NCI-H2171 treated with DMSO at 0.1 percent for 48 hours (cell line): ENCODE measurements at places on chromosomes 1 and 21.

- DNase-seq: no peak
Observed at GRCh38 chr1:65141394-65141793, 6.6 kb upstream of the AK4 start.

GRCh38 chr1:86478416-86479156 lies 9.9 kb downstream of the CLCA1 start:
- no peak for DNase-seq

- DNase-seq: no peak
Observed at GRCh38 chr21:44980562-44981489, 41.0 kb downstream of the SLX9 start.

DNA sequence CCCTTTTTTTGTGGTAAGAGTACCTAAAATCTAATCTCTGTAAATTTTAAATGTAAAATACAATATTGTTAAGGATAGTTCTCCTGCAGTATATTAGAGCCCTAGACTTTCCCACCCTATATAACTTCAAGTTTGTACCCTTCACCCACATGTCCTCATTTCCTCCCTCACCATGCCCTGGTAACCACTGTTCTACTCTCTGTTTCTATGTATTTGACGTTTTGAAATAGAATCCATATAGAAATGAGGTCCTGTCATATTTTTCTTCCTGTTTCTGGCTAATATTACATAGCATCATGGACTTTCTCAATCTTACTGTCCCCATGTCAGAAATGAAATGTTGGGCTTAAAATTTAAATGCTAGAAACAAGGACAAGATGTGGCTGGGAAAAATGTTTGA lies 24.8 kb downstream of the GBP7 start:
- no peak for DNase-seq
